ENCODE measurements at places on chromosomes 12 and 14.

DNA sequence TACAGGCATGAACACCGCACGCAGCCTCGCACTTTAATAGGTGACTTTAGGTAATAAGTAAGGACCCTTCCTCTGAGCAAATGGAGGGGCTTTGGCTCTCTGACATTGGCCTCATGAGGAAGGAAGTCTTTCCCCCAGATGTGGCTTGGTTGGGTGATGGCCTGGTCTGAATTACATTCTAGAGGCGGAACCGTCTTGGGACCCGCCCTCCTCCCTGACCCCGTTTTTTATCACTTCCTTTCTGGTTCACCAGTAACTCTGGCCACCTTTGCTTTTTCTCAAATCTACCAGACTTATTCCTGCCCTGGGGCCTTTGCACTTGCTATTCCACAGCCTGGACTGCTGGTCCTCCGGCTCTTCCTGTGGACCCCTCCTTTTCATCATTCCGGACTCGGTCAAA lies 13.4 kb downstream of the ALDH2 start:
- no peak for DNase-seq

- no peak for DNase-seq
These were observed 720.9 kb downstream of the AACS start for GRCh38 chr12:125786143-125786542.

DNA sequence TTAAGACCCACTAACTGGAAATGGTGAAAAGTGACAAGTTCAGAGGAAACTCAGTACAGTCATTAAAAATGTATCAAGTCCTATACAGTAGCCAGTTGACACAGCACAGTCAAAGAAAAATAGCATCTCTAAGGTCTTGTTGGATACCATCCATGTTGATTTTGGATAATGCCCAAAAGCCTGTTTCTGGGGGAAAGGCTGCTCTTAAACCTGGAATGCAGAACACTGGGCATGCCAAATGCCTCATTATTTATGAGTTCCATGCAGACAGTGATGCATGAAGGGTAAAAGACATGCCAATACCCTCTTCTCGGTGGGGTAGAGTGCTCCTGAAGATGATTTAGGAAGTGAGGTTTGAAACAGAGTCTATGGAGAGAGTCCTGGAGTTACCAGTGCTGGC lies 29.6 kb downstream of the KCNK13 start:
- DNase-seq: peak; percentile 25

- no peak for DNase-seq
These were observed 6.1 kb downstream of the TCP11L2 start for GRCh38 chr12:106308611-106309010.

GRCh38 chr14:74613211-74613914 lies 1.3 kb upstream of the LTBP2 start:
- DNase-seq: peak; percentile 29

DNA sequence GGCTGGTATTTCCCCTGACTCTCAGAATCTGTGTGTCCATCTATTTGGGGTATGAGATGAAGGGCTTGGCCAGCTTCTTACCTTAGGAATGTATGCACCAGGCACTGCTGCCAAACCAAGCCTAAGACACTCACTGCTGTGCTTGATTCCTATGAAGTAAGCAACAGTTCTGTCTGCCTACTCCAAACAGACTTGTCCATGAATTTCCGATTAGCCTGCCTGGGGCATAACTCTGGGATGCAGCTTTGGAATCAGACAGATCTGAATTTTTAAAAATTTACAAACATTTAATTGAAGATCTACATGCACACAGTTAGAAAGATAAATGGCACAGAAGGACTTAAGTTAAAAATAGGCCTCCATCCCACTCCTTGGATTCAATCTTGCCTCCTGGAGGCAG lies 59.5 kb upstream of the JDP2 start:
- DNase-seq: no peak

DNA sequence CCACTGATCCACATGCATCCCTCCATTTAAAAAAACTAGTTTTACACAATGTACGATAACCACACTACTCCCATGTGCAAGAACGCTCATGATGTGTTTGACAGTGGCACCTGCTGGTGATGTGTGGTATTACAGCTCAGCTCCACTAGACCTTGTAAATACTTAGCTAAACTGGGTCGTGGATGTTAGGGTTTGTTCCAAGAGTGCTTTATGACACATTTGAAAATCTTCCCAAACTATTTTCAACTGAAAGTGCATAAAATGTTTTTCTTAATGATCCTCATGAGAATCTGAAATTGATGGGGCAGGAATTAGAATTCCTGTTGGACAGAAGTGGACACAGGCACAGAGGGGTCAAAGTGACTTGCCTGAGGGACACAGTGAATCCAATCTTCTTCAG lies 99.2 kb downstream of the SCARB1 start:
- no peak for DNase-seq

DNA sequence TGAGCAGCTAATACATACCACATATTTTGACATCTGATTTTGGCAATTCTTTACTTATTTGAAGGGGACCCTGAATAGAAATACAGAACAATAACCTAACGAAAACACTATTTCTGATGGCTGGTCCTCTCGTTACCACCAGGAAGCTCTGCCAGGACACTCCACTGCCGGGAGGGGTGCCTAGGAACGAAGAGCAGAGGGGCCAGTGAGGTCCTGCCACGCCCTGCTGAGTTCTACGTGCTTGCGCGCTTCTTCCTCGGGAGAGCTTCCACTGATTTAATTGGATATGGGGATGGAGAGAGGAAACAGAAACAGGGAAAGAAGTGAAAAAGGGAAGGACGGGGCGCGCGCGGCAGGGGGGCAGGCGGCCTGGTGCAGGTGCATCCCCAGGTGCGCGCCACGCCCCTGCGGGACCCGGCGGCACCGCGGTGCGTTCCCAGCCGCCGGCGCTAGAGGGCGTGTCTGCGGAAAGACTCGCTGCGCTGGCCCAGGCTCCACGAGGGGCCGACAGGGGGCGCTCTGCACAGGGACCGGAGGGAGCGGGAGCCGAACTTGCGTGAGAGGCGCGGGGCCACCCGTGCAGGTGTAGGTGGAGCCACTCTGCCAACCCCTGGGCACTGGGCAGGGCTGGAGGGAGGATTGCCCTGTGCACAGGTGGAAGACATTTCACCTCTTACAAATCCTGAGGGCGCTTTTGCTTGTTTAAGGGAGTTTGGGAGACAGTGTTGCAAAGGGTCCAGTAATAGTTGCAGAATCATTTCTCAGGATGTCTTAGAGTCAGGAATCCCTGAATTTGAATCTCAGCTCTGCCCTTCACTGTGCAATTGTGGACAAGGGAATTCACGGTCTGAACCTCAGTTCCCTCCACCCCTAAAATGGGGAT lies 986.3 kb upstream of the TMEM132C start:
- peak; percentile 78 for DNase-seq

GRCh38 chr14:67285876-67286452 lies 44.7 kb downstream of the PALS1 start:
- peak; percentile 17 for DNase-seq

GRCh38 chr14:102870994-102871831 lies 51.2 kb upstream of the AMN start:
- DNase-seq: no peak

- peak; percentile 50 for DNase-seq
These were observed 12.2 kb downstream of the MMP14 start for GRCh38 chr14:22848351-22849164.

DNA sequence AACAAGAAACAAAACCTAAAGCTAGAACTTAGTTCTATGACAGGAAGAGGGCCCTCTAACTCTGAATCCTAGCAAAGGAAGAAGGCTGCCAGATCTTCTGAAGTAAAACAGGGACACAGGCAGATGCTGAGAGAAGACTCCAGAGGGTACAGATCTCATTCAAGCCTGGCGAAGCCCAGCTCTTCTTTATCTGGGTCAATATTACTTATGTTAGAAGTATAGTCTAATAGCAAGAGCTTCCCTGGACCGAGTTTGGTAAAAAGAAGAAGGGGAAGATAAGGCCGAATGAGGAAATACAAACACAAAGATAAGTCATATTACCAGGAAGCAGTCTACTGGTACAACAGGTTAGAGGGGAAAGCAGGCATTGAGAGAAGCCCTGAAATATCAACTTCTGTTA lies 79.9 kb upstream of the CCDC91 start:
- DNase-seq: no peak

DNA sequence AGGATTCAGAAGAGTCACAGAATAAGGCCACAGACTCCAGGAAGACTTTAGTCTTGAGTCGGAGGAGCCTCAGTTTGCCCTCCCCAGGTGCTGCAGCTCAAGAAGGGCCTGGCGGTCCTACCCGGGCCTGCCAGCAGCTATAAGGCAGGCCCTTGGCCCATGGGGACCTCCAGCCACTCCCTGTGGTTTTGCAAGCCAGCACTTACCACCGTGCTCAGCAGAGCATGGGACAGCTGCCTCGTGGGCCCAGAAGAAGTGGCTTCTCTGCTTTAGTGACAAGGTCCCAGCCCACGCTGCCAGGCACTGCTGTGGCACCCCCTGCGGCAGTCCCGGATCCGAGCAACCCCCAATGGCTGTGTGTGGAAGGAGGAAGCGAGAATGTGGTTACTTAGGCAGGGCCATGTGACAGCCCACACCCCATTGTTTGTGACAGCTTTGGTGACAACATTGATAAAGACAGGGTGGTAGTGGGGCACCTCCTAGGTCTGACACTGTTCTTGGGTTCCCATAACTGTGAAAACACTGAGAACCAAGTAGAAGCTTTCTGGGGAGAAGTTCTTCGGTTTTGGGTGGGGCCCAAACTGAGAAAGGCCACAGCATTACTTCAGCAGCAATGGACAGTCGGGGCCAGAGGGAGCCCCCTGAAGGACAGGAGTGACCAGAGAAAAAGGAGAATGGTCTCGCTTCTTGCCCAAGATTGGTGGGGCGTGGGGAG lies at the start of gene SELPLG:
SELPLG (minus strand) TSS at position 361 of the 715 bp plus-strand sequence. CDS start 9,587 bp downstream, outside the sequence.
- no peak for DNase-seq

DNA sequence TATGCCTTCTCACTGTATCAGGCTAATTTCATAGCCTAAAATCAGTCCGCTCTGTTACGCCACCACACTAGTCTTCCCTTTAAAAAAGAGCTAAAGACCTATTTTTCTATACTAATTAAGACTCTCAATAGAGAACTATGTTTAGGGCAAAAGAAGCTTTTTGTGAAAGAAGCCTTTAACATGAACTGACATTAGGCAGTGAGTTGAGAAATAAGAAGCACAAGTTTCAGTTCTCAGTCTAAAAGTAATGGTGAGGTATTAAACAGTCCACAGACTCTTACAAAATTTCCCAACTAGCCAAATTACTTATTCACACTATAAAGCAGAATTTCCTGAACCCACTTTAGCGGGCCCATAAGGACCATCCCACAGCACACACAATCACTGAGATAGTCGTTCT lies 93.7 kb downstream of the SOX5 start:
- DNase-seq: no peak

- no peak for DNase-seq
These were observed 786.8 kb downstream of the DIO2 start for GRCh38 chr14:79424462-79424861.

DNA sequence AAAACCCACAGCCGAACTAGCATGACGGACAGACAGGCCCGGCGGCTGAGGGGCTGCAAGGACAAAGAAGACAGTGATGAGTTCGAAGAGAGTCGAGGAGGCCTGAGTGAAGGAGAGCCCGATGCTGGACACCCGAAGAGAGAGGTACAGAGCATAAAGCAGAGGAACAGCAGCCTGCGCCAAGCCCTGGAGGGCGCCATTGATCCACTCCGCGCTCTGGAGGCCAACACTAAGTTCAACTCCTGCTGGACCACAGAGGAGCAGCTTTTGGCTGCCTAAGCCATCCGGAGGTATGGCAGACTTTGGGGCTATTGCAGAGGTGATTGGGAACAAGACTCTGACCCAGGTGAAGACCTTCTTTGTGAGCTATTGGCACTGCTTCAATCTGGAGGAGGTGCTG lies 7.8 kb upstream of the PLXNC1 start:
- no peak for DNase-seq

- no peak for DNase-seq
These were observed 22.5 kb upstream of the PTGDR start for GRCh38 chr14:52244997-52245396.

DNA sequence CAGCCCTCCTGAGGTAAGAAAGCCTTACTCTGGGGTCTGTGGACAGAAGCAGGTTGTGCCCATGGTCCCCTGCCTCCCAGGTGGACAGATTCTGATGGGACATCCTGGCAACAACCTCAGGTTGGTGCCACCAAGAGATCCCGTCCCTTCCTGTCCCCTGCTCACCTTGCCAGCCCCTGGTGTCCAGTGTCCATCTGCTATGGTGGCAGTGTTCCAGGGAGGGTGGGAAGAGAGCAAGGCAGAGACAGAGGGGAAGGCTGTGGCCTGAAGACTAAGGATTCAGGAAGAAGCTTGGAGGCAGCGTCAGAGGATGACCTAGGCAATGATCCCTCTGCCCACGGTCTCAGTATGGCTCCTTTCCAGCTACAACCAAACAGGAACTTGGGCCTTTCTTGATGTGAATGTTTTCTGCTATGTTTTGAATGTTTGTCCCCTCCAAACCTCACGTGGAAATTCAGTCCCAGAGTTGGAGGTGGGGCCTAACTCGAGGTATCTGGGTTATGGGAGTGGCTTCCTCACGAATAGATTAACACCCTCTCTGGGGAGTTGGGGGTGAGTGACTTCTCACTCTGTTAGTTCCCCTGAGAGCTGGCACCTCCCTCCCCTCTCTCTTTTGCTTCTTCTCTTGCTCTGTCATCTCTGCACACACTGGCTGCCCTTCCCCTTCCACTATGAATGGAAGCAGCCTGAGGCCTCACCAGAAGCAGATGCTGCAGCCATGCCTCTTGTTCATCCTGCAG lies 26.9 kb downstream of the IQSEC3 start:
- DNase-seq: no peak

DNA sequence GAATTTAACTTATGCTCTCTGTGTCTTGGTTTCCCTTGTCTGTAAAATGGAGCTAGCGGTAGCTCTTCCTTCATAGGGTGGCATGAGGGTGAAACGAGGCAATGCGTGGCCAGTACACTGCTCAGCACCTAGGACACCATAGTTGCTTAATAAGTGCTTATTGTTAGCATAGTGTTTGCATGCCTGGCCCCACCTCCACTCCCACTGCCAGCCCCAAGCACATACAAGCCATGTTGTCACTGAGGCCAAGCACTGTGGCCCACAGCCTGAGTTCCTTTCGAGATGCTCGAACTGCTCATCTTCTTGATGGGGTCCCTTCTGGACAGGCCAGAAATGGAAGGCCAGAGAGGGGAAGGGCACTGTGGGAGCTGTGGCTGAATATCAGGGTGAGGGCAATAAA lies 839 bp downstream of the FICD start:
- no peak for DNase-seq

DNA sequence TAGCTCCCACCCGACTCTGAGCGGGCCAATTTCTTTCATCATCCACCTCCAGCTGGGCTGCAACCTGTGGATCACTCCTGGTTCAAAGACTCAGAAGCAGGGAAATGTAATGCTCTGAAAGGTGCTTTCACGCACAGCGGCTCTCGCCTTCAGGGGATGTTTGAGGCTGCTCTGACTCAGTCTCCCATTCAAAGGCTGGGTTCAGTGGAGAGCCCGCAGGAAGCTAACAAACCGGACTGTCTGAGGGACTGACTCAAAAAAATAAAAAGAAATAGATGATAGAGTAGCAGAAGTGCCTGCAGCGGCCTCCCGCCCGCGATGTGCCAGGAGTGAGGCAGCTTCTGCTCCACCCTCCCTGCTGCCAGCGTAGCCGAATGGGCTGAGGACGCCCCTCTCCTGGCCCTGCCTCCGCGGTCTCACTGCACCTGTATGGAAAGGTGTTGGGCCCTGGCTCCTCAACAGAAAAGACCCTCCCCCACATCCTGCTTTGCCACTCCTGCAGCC lies 98.0 kb downstream of the GCH1 start:
- DNase-seq: no peak

All from retina (tissue), 1 donor.